ENCODE measurements at places on chromosomes 11 and 22.
A peak's percentile ranks its signal among the peaks of the same experiment; 100 is the strongest.

DNA sequence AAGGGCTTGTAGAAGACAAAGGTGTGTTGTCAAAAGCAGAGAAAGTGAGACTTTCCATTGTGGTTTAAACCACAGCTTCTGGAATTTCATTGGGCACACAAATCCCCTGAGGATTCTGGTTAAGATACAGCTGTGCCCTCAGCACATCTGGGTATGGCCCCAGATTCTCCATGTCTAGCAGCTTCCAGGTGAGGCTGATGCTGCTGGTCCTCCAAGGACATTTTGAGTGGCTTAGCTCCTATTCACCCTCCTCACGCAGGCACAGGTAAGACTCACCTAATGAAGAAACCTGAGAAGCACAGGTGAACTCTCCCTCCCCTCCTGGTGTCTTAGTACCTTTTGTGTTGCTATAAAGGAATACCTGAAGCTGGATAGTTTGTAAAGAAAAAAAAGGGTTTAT lies 88.9 kb upstream of the IGLL5 start:
- no peak for DNase-seq

DNA sequence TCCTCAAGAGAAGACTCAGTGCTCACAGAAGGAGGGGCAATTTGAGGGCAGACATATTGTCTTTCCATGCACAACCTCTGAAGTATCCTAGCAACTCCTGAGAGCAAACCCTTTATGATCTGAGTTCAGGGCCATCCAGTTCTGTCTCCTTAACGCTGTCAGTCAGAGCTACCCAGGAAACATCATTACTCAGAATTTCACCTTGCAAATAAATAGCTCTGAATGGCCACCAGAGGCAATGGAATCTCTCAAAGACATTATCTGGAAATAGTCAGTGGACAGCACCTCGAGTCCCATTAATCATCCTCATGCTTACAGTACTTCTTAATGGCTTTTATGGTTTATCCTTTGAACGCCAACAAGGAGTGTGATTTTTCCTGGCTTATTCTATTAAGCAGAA lies 656.1 kb downstream of the OPCML start:
- no peak for DNase-seq

GRCh38 chr22:29369460-29369859 lies 18.9 kb downstream of the AP1B1 start:
- DNase-seq, result peak; percentile 84

DNA sequence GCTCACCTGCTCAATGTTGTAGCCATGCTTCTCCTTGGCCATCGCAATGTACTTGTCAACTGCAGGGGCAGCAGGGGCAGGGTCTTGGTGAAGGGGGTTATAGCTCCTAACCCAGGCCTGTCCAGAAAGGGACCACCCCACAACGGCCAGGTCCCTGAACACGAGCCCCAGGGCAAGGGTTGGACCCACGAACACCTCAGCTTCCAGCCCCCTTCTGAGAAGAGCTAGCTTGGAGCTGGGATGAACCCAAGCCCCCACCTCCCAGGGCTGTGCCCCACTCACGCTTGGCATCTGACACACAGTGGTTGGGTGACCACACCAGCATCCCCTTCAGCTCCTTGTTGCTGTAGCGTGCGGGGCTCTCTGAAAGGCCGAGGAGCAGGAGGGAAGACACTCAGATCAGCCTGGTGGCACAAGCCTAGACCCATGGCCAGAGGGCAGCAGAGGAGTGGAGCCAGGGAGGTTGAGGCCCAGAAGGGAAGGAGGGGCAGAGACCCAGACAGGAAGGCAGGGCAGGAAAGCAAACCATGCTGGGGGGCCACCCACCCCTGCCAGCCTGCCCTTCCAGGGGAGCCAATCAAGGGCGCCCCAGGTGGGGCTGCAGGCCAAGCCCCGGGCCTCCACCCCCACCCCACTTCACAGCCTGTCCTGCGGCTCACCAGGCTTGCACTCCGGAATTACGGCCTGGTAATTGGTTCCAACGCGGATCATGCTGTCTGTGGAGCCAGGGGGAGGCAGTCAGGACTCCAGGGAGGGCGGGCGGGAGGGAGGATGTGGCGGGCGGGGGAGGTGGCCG lies 1.9 kb downstream of the RCOR2 start:
- no peak for DNase-seq

- DNase-seq, result no peak
These were observed 68.0 kb downstream of the ETS1 start for GRCh38 chr11:128519338-128519737.
